ENCODE measurements at places on chromosomes 12 and 14.
A peak's percentile ranks its signal among the peaks of the same experiment; 100 is the strongest.

DNA sequence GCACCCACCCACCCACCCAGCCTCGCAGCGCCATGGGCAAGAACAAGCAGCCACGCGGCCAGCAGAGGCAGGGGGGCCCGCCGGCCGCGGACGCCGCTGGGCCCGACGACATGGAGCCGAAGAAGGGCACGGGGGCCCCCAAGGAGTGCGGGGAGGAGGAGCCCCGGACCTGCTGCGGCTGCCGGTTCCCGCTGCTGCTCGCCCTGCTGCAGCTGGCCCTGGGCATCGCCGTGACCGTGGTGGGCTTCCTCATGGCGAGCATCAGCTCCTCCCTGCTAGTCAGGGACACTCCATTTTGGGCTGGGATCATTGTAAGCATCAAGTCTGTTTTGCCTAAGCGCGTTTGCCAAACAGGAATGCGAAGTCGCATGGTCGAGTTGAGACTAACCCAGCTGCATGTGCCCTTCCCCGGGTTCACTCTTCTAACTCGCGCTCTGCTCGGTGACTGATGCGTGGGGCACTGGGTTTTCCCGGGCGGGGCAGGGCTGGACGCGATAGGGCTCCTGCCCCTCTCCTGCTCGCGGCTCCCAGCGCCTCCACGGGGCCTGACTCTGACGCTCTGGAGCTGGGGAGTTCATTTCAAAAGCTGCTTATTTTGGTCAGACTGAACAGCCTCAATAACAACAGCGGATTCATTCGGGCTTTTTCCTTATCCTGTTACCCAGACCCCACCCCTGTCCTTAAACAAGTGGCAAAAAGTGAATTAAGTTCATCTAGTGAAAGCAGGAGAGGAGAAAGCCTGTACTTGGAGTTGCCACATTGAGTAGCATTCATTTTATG, 458 bp downstream of the SSPN start:
- peak; percentile 40 for DNase-seq

DNA sequence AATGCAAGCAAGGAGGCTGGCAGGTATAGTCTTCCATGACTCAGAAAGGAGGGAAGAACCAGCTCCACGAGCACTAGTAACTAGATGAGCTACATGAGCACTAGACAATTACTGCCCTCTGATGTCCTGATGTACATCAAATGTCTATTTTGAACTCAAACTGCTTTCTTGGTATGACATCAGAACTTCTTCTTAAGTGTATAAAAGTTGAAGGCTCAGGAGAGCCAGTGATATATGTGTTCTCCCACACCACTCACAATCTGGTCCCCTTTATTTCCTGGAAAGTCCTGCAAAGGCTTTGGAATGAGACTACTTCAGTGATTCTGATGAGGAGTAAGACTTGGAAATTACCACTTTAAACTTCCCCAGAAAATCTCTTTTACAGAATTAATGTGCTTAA, 18.5 kb upstream of the DHRS7 start:
- peak; percentile 33 for DNase-seq

GRCh38 chr12:15863984-15864383, 18.2 kb upstream of the STRAP start:
- DNase-seq = no peak

DNA sequence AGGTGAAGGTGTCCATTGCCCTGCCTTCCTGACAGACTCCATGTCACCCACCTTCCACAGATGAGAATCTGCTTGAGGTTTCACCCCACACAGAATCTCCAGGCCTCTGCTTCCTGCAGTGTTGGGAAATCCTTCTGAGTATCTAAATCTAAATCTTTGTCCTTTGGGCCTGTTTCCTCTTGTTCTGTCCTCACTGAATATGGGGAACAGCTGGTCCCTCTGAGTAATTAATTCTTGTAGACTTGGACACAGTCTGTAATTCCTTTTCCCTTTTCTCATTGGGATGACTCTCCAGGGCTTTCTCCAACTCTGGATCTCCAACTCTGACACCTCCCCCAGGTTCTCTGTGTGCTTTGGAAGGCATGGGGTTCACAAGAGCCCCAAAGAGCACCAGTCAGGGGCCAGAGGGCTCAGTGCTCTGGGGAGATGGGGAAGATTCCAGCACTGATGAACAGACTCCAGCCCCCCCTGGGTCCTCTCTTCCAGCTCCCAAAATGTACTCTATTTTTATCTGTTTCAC, 2.3 kb upstream of the ACVRL1 start:
- DNase-seq = no peak

GRCh38 chr14:56390859-56391258, 188.7 kb upstream of the TMEM260 start:
- DNase-seq = no peak

Data from amniotic epithelial cell (primary cell).